Ovary (tissue), 10 donors: ENCODE measurements at places on chromosomes 7 and 10.

- DNase-seq, result no peak
Measured at GRCh38 chr10:88292185-88292514, 291.0 kb downstream of the RNLS start.

- DNase-seq, result no peak
Measured at GRCh38 chr10:124842721-124843120, 41.1 kb downstream of the ABRAXAS2 start.

DNA sequence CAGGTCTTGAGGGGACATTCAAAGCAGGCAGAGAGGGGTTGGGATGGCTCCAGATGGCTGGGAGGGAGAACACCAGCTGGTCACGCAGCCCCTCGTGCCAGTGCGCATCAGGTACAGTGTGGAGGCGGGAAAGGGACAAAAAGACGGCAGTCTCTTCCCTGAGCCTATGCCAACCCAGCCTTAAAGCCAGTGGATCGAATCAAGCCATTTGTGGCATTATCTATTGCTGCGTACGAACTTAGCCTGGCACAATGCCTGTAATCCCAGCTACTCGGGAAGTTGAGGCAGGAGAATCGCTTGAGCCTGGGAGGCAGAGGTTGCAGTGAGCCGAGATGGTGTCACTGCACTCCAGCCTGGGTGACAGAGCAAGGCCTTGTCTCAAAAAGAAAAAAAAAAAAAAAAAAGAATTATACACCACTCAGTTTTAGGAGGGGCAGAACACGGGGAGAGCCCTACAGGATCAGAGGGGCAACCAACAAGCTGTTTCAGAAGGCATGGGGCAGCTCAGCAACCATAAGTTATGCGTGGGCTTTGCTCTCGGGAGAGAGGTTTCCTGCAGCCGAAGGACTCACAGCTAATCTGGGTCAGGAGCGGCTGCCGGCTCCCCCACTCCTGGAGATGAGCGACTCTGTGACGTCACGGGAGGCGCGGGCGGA is 356 bp upstream of the NDUFB2 start:
- DNase-seq, result peak; percentile 96

DNA sequence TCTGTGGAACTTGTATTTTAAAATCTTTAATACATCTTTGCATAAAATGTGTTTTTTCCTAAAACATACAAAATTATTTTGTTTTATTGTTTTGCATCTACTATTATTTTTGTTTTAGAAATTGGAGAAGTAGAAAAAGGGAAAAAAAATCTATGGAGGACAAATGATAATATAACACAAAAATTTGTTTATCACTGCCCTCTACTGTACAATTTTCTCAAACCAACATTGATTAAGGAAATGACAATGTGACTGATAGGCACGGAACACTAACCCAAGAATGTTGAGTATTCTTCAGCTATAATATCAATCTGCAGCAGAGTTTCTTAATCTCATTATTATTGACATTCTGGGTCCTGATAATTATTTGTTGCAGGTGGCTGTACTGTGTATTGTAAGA is 9.5 kb upstream of the ING3 start:
- DNase-seq, result no peak

GRCh38 chr7:158123753-158124152 is 463.9 kb downstream of the PTPRN2 start:
- no peak for DNase-seq

GRCh38 chr10:12703813-12704212 is 297.7 kb downstream of the CCDC3 start:
- no peak for DNase-seq

DNA sequence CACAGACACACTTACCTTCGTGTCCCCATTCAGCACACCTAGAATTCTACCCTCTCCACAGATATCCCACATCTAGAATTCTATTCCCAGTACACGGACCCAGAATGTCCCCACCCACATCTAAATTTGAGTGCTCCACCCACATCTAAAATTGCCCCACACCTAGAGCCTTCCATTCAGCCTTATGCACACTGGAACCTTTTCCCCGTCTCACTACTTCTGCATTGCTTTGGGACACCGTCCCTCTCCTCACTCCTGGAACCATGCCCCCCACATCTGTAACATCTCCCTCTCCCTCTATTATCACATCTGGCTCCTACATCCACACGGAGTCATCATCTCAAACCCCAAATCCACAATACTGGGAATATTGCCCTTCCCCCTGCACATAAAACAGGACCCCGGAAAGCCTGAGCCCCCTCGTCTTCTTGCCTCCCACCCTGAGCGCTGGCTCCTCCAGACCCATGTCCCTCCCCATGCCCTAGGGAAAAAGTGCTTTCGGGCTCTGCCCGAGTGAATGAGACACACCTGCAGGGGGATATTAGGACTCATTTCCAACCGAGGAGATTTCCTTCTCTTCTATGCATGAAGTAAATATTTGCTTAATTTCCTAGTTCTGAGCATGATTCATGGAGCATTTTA is 125.8 kb upstream of the UNC5B start:
- DNase-seq, result no peak

DNA sequence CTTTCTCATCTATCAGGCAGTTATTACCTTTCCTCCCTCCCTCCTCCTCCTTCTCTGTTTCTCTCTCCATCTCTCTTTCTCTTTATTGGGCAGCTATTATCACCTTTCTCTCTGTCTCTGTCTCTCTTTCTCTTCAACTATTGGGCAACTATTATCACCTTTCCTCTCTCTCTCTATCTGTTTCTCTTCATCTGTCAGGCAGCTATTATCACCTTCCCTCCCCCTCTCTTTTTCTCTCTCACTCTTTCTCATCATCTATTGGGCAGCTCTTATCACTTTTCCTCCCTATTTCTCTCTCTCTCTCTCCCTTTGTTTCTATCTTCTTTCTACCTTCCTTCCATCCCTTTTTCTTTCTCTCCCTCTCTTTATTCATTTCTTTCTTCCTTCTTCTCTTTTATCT is 1.2 kb downstream of the DMBT1 start:
- no peak for DNase-seq

DNA sequence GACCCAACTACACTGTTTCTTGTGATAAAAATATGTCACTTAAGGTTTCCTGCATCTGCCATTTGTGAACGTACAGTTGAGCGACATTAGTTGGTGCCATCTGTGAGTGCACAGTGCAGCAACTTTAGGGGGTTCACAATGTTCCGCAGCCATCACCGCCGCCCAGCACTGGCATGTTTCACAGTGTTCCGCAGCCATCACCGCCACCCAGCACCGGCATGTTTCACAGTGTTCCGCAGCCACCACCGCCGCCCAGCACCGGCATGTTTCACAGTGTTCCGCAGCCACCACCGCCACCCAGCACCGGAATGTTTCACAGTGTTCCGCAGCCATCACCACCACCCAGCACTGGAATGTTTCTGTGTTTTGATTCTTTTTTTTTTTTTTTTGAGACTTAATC is 83.0 kb downstream of the MGMT start:
- no peak for DNase-seq
